Activated B cell treated with CpG ODN at 0.5 μM for 24 hours (primary cell): ENCODE measurements at places on chromosomes 6 and 20.

GRCh38 chr6:72657407-72658197, 35.7 kb downstream of the KCNQ5 start:
- DNase-seq: no peak

- no peak for DNase-seq
These were observed 144.6 kb upstream of the TMEM170B start for GRCh38 chr6:11392778-11393507.

GRCh38 chr6:15063253-15063853, 182.5 kb upstream of the JARID2 start:
- DNase-seq: no peak

GRCh38 chr6:25615471-25615870, 36.5 kb upstream of the SCGN start:
- no peak for DNase-seq

DNA sequence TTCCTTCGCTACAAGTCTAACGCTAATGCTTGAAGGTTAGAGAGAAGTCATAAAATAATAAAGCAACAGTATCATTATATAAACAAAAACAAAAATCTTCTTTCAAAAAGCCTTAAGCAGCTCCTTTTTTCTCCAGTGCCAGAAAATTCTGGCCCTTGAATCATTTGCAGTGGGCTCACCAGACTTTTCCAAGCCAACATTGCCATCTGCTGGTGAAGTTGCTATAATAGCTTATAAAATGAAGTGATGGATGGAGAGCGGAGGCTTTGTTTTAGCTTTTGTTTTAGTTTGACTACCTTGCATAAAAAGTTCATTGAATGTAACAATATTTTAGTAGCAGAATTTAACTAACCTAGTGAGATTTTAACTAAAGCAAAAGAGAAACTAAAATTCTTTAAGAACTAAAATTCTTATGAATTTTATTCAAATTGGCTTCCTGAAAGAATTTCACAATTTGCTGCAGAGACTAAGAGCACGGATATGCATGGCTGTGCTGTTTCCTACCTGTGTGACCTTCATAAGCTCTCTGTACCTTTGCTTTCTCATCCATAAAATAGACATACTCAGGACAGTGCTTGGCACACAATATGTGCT, 44.8 kb upstream of the SLC2A12 start:
- no peak for DNase-seq

DNA sequence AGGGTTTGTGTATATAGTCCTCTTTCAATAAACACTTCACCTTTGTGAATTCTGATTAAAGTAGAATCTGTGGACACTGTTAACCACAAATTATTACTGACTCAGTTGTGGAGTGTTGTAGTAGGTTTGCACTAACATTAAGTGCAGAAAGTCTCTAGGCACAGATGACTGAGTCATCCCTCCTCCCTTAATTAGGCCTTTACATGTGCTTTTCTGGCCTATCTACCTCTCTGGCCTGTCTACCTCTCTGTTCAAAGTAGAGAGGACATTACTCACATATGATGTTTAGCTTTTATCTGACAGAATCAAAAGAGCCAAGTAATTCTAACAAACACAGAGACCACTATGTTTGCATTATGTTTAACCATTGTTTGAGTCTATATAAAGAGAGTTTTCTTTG, 783.0 kb downstream of the TENT5A start:
- no peak for DNase-seq

GRCh38 chr6:98843271-98844243, 9.2 kb downstream of the POU3F2 start:
- no peak for DNase-seq

DNA sequence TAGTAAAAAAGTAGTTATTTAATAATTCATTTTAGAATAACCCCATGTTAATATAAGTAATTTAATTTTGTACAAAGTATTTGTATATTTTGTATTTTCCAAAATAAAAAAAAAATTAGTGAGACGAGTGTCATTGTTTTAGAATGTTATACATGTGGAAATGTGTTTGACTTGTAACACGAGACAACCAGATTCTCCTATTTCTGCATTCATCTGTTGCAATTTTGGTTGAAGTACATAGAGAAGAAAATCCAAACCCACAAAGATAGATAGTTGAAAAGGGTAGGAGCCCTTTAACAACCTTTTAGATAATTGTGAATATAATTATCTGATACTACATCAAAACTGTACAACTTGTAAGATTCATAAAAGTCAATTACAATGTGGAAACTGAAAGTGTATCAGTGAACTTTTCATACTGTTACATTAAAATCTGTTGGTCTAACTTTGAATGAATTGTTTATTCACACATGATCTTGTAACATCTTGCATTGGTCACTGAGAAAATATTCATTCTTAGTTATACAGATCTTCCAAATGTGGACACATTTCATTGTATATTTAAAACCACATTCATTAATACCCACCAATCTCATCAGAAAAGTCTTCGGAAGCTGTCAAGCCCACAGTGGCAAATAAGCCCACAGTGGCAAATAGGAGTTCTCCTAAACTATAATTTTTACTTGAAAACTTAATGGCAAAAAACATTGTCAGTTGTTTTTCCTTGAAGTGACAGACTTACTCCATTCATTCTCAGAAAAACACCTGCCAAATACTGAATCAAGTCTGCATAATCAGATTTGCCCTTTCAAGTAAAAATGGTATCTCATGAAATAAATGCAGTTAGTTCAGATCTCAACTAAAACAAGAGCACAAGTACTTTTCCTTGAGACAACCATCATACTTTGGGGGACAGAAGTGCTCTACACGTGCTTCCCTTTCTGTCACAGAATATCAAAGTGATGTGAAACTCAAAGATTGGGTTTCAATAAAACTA, 52.8 kb downstream of the FKBP5 start:
- DNase-seq: no peak

- no peak for DNase-seq
These were observed 1.6 kb downstream of the SIRPD start for GRCh38 chr20:1555952-1556351.

DNA sequence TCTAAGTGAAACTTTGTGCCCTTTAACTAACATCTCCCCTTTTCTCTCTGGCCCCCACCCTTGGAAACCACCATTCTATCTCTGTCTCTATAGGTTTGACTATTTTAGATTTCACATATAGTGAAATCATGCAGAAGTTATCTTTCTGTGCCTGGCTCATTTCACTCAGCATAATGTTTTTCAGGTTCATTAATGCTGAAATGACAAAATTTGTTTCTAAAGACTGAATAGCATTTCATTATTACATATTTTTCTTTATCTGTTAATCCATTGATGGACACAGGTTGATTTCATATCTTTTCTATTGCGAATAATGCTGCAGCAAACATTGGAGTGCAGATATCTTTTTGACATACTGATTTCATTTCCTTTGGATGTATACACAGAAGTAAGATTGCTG, 30.7 kb downstream of the MEI4 start:
- DNase-seq: no peak

- DNase-seq: no peak
These were observed 73.6 kb downstream of the TRERF1 start for GRCh38 chr6:42378125-42378524.

GRCh38 chr6:10223841-10224240, 191.0 kb downstream of the TFAP2A start:
- no peak for DNase-seq

- DNase-seq: no peak
These were observed 2.4 kb upstream of the MCM3 start for GRCh38 chr6:52286798-52287432.

- DNase-seq: no peak
These were observed 892 bp upstream of the DXO start for GRCh38 chr6:31972709-31973350.

GRCh38 chr6:83176246-83176645, 16.8 kb downstream of the PGM3 start:
- no peak for DNase-seq

DNA sequence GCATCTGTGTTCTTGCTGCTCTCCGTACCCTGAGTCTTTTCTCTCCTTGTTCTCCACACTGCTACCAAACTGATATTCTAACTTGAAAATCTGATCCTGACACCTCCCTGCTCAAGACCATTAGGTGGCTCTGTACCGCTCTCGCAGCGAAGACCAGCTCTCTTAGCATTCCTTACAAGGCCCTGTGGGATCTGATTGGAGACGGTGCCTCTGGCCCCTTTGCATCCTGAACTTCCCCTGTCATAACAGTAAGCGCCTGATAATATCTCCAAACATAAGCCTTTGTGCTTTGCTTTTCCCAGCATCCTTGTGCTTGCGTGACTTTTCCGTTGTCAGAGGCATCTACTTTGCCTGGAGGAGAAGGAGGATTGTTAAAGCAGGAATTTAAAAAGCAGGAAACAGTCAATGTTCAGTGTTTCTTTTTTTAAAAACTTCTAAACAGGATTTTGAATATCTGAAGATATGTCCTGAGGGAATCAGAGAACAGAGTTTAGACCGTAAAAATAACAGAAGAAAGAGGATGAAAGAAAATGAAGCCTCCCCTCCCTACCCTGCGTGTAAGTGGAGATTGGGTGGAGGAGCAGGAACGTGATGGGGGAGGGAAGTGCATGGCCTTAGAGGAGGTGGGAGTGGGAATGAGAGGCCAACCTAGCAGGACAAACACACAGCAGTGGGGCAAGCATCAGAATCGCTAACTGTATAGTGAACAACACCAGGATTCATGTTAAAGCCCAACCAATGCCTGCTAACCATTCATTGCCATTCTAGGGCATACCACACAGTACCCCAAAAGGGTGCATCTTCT, 89.2 kb upstream of the STMND1 start:
- DNase-seq: no peak

DNA sequence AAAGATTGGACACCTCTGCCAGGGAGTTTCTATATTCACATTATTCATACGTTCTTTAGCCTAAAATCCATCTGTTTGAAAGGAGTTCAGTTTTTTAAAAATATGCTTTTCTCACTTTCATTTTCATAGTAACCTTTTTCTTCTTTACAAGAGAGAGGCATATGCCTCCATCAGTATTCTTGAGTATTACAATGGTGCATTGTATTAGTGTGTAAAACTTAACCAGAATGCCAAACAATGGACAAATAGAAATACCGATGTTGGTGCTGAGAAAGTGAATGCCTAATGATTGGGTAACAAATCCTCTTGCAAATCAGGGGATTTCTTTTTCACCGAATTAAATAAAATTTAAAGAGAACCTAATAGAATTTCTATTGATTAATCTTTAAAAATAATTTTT, 163.2 kb upstream of the LAMA2 start:
- no peak for DNase-seq

DNA sequence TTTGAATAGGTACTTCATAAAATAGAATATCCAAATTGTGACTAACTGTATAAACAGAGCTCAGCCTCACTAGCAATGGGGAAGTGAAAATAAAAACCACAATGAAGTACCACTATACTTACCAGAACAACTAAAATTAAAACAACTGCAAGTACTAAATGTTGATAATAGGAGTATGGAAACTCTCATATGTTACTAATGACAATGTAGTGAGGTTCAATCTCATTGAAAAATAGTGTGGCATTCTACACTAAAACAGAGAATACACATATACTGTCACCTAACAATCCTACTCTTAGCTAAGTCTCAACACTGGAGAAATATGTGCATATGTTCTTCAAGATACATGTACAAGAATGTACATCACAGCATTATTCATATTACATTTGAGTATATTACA, 132.0 kb upstream of the CARMIL1 start:
- DNase-seq: no peak

DNA sequence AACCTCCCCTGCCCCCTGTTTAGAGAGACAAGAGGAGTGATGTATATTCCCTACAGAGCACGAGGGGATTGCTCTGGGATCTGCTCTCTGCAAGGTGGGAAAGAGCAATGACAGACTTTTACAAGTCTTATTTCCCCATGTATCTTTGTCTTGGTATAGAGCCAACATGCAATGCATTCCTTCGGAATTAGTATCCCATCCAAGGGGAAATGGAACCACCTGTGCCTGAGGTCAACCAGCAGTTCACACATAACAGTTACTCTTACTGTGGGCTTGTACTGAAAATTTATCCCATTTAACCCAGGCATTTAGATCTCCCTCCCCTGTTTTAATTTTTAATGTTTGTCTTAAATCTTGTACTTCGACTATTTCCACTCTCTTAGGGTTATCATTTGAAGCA, 250.4 kb downstream of the C6orf118 start:
- DNase-seq: no peak

DNA sequence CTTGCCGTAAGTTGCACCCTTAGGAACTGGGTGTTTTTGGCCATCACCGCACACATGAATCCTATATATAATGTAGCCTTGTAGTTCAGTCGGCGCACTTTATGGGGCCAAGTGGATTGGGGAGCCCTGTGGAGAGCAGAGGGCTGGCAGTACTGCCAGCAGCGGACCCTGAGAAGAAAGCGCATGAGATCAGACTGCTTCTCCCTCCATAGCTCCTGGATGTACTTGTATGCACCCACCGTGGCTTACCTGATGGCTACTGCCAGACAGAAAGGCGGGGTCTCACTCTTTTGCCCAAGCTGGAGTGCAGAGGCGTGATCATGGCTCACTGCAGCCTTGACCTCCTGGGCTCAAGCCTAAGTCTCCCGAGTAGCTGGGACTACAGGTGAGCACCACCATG, 32.8 kb upstream of the OVOL2 start:
- no peak for DNase-seq

- DNase-seq: no peak
These were observed 17.7 kb upstream of the PI16 start for GRCh38 chr6:36936824-36937223.

DNA sequence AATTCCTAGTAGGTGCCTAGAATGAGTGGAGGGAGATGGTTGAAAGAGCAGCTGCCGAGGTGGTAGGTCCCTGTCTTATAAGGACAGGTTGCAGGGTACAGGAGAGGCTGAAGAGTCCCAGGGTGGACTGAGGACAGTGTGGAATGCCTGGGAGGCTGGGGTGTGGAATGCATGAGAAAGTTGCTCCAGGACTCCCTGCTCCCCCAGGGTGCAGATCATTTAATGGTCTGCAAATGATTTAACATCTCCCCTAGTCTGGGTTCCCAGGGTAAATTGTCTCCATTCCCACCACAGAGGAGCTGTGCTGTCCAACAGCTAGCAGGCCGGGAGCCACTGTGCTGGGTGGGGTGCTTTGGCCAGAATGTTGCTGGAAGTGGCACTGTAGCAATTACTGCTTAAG, 76.0 kb downstream of the CD83 start:
- DNase-seq: no peak

- no peak for DNase-seq
These were observed 14.0 kb downstream of the SPATS1 start for GRCh38 chr6:44356487-44356886.

- no peak for DNase-seq
These were observed 46.2 kb upstream of the LY86 start for GRCh38 chr6:6542357-6542756.

GRCh38 chr6:55174211-55175026, at the start of gene HCRTR2:
Gene HCRTR2 (plus strand): TSS chr6:55174515. CDS start chr6:55174588, 73 bp downstream.
- no peak for DNase-seq

DNA sequence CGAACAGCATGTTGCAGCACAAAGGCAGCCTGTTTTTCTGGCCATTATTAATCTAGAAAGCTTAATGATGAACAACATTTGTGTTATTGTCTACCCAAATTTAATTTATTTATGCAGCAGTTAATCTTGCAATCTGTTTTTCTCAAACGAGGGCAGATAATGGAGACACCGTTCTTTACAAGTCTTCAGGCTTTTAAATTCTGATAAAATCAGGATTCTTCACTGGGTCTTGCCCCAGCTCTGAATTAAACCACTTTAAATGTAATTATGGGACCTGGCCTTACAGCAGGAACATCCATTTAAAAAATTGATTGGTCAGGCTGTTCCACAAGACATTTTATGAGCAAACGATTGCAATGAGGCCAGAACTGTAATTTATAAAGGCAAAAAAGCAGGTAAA, 26.5 kb upstream of the INSM1 start:
- DNase-seq: no peak
